ENCODE measurements at places on chromosomes 2 and 18. TPM values are rescaled to one million over a fixed set of nuclear protein-coding genes. Genes with fewer than 3 reads are reported as not detected.

DNA sequence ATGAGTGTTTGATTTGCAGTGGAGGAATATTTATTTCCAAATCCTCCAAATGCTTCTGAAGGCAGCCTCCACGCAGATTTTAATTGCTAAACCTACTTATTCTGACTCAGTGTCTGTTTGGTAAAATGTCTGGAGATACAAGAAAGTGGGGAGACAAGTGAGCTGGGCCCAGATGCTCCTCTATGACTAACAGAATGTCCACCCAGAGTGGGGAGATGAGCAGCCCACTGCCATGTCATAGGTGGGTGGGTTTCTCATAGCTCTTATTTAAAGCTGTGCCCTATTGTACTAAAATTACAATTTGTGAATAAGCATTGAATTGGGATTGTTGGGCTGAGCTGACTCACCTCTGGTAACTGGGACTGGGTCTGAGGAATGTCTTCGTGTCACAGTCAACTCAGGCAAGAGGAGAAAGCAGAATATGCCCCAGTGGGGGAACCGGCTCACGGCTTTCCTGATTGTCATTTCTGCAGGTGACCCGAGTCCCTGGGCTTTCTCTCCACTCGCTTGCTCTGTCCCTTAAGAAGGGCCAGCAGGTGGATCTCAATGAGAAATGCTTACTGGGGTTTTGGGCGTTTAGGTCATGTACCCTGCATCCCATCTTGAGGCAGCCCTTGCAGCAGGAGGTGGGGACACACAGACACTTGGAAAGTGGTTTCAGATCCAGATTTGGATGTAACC, 116.3 kb upstream of the SPRED2 start:
- no peak for DNase-seq

DNA sequence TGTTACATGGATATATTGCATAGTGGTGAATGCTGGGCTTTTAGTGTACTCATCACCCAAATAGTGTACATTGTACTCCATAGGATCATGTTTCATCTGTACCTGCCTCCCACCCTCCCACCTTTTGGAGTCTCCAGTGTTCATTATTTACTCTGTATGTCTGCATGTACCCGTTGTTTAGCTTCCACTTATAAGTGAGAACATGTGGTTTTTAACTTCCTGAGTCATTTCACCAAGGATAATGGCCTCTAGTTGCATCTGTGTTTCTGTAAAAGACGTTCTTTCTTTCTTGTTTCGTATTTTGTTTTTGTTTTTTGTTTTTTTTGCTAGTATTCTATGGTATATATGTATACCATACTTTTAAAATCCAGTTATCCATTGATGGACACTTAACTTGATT, 107.5 kb downstream of the MSTN start:
- no peak for DNase-seq

- no peak for DNase-seq
Measured at GRCh38 chr2:54629914-54630857, 93.3 kb upstream of the EML6 start.

GRCh38 chr2:238444242-238444641, 17.5 kb downstream of the ASB1 start:
- no peak for DNase-seq

DNA sequence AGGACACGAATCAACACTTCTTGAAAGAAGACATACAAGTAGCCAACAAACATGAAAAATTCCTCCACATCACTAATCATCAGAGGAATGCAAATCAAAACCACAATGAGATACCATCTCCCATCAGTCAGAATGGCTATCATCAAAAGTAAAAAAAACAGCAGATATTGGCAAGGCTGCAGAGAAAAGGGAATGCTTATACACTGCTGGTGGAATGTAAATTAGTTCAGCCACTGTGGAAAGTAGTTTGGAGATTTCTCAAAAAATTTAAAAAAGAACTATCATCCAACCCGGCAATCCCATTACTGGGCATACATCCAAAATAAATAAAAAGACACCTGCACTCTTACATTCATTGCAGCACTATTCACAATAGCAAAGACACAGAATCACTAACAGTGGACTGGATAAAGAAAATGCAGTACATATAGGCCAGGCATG, 78.7 kb downstream of the GRB14 start:
- DNase-seq: no peak

DNA sequence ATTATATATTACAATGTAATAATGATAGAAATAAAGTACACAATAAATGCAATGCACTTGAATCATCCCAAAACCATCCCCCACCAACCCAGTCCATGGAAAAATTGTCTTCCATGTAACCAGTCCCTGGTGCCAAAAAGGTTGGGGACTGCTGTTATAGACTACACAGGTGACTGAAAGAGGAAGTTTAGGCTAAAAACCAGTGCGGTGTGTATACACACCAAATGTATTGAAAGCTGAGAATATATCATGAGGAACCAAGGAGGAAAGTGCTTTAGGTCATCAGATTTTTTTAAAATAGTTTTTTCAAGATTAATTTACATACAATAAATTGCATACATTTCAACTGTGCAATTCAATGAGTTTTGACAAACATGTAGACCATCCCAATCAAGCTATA, 20.5 kb upstream of the C1D start:
- DNase-seq: no peak

DNA sequence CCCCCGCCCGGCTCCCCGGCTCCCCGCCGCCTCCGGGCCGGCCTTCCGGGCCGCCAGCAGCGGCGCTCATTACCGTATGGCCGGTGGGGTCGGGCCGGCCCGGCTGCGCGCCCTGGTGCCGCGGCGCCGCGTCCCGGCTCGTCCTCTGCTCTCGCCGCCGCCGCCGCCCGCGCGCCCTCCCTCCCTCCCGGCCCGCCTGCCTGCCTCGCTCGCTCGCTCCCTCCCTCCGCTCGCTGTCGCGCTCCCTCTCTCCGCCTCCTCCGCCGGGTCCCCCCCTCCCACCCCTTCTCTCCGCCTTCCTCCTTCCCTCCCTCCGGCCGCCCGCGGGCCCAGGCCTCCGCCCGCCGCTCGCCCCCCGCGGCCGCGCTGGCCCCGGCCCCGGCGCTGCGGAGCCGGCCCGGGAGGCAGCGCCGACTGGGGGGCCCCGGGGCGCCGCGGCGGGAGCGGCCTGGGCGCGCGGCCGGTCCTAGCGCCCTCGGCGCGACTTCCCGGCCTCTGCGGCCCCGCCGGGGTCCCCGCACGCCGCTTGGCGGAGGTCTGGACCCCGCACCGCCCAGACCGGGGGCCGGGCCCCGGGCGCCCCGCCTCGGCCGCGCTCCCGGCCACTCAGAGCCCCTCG, at the start of gene DNMT3A:
Gene DNMT3A (minus strand): TSS at position 173 of the 619 bp plus-strand sequence. CDS start 27,941 bp downstream, outside the sequence.
- peak; percentile 75 for DNase-seq

GRCh38 chr18:59881728-59882656, 17.8 kb upstream of the PMAIP1 start:
- DNase-seq: no peak

- no peak for DNase-seq
Measured at GRCh38 chr2:5674026-5674340, 18.2 kb upstream of the SOX11 start.

DNA sequence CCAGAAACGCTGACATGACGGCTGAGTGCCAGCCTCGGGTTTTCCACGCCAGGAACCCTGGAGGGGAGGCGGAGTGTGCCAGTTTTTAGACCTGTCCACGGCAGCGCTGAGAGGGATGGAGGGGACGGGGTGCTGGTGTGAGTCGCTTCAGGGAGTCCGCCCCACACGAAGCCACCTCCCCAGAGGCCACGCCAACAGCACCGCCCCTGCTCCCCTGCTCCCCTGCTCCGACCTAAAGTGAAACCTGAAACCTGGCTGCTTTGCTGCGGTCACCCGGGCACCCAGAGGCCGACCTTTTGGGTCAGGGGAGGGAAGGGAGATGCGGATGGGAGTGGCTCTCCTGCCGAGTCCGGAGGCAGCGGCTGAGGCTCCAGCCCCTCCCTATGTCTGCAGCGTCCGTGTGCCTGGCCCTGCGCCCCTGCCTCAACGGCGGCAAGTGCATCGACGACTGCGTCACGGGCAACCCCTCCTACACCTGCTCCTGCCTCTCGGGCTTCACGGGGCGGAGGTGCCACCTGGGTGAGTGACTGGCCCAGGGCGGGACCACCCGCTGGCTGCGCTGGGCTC, 38.1 kb downstream of the SNED1 start:
- peak; percentile 83 for DNase-seq

- DNase-seq: no peak
Measured at GRCh38 chr2:118945881-118946280, 3.9 kb downstream of the MARCO start.

- DNase-seq: no peak
Measured at GRCh38 chr2:44120428-44120827, 48.2 kb upstream of the PPM1B start.

DNA sequence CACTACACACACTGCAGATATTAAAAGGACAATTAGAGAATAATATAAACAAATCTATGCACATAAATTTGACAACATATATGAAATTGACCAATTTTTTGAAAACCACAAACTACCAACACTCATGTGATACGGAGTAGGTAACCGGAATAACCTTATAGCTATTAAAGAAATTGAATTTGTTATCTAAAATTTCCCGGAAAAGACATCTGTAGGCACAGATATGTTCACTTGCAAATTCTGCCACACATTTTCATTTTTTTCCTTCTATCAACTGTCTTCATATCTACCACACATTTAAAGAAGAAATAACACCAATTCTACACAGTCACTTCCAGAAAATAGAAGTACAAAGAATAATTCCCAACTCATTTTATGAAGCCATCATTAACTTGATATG, 22.4 kb downstream of the NLRC4 start:
- no peak for DNase-seq

- no peak for DNase-seq
Measured at GRCh38 chr2:236691799-236692167, 122.2 kb downstream of the ACKR3 start.

DNA sequence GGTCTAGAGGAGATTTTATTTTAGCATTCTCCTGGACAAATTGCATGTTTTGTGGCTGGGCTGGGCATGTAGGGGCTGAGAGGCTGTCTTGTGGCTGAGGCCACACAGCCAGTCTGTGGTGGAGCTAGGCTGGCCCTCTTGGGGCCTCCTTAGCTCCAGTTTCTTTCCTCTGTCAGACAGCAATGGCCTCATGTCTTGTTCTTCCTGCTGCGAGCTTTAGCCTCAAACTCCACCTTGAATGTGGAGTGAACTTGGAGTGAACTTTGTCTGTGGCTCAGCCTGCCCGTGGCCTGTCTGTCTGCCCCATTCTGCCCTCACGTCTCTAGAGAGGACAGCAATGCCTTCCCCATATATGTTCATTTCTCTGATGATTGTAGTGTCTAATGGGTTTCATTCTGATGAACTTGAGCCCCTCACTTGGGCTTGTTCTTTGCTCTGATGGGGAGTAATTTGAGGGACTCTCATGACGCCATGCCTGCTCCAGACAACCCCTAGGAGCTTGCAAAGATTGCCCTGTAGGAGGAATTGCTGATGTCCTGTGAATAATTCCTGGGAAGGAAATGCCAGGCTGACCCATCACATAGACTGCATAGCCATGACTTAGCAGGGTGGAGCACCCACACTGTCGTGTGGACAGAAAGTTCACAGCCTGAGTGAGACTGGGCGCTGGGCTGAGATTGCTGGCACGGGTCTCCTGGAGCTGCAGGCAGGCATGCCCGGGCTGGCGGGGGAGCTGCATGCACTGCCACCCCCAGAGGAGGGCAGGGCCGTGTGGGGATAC, 42.6 kb downstream of the ASAP2 start:
- peak; percentile 58 for DNase-seq

DNA sequence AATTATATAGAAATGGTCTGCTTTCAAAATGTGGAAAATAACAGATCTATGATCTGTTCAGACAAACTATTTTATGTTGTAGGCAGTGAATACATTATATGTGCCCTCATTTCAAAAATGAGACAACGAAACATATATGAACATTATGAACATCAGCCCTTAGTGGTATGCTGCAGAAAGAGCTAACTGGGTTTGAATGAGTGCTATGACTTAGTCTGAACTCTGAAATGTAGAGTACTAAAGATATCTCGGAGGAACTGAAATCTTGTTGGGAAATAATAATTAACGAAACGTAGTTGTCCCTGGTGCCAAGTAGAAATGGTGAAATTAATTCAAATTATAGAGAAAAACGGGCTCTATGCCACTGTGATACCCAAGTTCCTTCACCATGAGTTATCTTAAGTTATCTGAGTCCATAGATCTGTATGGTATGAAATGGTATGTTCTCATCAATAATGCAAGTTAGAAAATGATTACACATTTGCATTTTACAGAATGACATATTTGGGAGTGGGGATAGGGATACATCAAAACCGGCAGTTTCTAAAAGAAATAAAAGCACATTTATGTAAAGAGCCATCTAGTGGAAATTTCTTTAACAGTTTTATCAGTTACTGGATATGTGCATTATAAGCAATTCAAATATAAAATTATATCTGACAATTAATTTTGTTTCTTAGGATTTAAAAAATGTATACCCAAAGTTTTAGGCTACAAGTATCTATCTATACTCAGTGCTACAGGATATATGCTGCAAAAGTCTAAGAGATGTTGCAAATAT, 26.7 kb downstream of the STARD6 start:
- no peak for DNase-seq

DNA sequence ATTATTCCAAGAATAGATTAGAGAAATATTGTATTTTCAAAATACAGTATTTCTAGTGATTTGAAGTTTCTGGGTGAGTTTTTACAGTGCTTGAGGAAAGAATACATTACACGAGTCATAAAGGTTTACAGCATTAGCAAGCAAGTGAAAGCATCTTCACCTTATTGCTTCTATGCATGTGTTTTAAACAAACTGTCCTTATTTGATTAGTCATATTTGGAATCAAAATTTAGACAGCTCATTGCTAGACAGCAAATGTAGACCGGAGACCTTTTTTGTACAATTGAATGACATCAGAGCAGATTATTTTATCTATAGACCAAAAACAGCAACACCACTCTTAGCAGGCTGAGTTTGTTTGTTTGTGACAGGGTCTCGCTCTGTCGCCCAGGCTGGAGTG, 69.2 kb downstream of the FAM161A start:
- DNase-seq: no peak

- no peak for DNase-seq
Measured at GRCh38 chr2:20806286-20806685, 16.6 kb downstream of the LDAH start.

GRCh38 chr2:157304811-157305722, 20.6 kb downstream of the ERMN start:
- DNase-seq: no peak

SCG2 gene
- total RNA-seq: 11.1 TPM

LYG2 gene
- not detected for total RNA-seq

SERPINB10 gene
- total RNA-seq: not detected

CENPA gene
- total RNA-seq: not detected

CREB1 gene
- total RNA-seq: 61.8 TPM

HTR2B gene
- 2.3 TPM for total RNA-seq

RGPD3 gene
- total RNA-seq: 0.73 TPM

UGT1A6 gene
- total RNA-seq: 0.81 TPM
